ENCODE measurements at places on chromosomes 1 and 21.
A peak's percentile ranks its signal among the peaks of the same experiment; 100 is the strongest.

- DNase-seq = no peak
Measured at GRCh38 chr1:226560243-226560642, 11.7 kb downstream of the STUM start.

- no peak for DNase-seq
Measured at GRCh38 chr1:7531562-7532340, 239.3 kb upstream of the VAMP3 start.

DNA sequence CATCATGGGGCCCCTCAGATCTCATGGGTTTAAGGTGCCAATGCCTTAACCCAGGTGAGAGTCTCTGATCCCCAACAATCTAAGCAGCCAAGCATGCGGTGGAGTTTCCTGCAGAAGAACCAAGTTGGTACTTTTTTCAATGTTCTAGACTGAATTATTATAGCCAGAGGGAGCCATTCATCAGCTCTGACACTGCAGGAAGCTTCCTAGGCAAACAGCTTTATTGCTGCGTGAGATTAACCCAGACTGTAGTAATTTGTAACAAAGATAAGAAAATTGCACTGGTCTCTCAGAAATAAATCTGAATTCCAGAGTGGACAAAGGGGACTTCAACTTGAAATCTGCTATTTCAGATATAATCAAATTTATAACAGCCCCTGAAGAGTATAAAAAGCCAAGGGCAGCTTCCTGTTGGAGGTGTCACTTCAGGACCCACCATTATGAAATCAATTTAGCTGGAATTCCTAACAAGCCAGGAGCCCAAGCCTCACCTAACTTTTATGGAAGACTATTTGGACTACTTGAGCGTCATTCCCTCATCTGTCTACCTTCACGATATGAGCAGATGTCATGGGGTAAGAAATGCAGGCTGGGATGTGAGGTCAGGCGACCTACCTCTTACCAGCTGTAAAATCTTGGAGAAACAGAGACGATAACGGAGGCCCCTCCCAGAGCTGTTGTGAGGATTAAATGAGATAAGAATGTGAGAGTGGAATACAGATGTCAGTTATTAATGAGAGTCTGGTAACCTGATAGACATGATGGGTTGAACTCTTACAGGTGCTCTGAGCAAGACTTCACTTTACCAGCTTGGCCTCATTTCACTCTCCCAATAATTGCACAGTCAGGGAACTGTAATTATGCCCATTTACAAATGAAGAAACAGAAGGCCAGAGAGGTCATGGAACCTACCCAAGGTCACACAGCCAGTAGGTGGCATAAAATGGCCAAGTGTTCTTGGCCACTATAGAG is 135.1 kb downstream of the RRAGC start:
- no peak for DNase-seq

GRCh38 chr1:27621051-27621920 is 13.7 kb downstream of the FGR start:
- DNase-seq = no peak

- no peak for DNase-seq
Measured at GRCh38 chr1:81470275-81470674, 330.5 kb upstream of the ADGRL2 start.

DNA sequence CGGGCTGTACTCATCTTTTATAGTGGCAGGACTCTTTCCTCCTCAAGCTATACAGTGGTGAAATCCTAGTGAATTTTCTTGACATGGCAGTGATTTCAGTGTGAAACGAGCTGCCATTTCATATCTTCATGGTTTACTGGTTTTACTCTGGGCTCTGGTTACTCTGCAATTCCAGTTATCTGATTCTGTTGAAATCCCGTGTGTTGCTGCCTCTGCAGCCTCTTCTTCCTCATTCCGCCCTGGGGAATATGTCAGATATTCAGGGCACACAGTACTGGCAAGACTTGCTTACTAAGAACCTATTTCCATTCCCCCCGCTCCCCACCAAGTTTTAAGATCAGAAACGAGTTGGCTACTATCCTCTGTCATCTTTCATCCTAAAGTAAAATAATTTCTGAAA is 7.9 kb upstream of the OR2B11 start:
- no peak for DNase-seq

DNA sequence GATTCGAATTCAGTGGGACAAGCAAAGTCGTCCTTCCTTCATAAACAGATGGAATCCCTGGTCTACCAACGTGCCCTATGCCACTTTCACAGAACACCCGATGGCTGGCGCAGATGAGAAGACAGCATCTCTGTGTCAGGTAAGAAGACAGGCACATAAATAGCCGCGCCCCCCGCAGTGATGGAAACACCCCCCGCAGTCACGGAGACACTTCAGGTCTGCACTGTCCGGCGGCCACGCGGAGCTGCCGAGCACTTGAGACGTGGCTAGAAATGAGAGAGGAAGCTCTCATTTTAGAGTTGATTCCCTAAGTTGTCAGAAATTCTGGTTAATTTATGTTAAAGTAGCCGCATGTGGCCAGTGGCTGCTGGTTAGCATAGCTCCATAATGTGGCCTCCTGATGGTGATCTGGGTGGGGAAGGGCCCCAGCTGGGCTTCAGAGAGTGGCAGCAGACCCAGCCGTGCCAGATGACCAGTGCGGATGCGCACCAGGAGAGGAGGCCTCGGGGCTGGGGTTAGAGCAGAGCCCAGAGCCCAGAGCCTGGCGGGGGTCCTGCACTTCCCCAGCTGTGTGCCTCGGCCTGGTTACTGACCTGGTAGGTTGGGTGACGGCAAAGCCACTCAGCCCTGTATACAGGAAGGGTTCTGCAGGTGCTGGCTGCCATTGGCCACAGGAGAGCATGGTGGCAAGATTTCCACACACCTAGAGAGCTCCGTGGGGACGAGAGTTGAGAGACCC is 2.9 kb downstream of the TPRG1L start:
- no peak for DNase-seq

- DNase-seq = peak; percentile 60
Measured at GRCh38 chr1:209769171-209769904, 13.5 kb downstream of the TRAF3IP3 start.

- DNase-seq = no peak
Measured at GRCh38 chr1:91133248-91133647, 111.4 kb upstream of the ZNF644 start.

- DNase-seq = no peak
Measured at GRCh38 chr1:30648408-30649000, 74.9 kb downstream of the MATN1 start.

GRCh38 chr1:99176753-99177152 is 87.5 kb upstream of the PLPPR4 start:
- no peak for DNase-seq

- DNase-seq = no peak
Measured at GRCh38 chr1:8294170-8294697, 23.7 kb upstream of the SLC45A1 start.

DNA sequence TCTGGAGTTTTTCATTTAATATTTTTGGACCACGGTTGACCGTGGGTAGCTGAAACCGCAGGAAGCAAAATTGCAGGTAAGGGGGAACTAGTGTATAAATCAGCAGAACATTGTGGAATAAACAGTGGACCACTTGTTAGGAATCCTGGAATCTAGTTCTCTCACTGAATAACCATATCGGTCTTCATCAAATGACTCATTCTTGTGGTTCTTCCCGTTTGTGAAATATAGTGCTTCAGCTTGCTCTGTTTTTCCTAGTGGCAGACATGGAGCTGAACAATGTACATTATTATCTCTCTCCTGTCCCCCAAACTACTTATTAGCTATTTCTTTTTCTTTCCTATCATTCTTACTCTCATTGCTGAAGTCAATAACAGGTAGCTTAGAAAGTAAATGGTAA is 61.9 kb downstream of the HSPA13 start:
- DNase-seq = no peak

DNA sequence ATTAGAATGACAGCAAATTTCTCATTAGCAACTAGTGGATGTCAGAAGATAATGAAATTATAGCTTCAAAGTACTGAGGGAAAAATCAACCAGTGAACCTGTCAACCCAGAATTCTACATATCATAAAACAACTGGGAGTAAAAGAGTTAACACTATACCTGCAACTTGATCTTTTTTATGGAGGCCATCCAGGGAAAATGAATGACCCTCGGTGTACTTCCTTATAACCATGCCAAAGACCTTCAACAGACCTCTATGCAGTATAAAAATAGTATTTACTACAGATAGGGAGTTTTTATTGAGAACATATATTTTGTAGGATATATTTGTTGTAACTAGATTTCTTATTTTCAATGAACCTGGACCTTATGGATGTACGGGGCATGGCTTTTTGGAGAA is 392.5 kb upstream of the ZRANB2 start:
- no peak for DNase-seq

- DNase-seq = no peak
Measured at GRCh38 chr1:206430031-206430983, 40.0 kb upstream of the IKBKE start.

- DNase-seq = no peak
Measured at GRCh38 chr21:45332415-45332814, 44.7 kb upstream of the POFUT2 start.

DNA sequence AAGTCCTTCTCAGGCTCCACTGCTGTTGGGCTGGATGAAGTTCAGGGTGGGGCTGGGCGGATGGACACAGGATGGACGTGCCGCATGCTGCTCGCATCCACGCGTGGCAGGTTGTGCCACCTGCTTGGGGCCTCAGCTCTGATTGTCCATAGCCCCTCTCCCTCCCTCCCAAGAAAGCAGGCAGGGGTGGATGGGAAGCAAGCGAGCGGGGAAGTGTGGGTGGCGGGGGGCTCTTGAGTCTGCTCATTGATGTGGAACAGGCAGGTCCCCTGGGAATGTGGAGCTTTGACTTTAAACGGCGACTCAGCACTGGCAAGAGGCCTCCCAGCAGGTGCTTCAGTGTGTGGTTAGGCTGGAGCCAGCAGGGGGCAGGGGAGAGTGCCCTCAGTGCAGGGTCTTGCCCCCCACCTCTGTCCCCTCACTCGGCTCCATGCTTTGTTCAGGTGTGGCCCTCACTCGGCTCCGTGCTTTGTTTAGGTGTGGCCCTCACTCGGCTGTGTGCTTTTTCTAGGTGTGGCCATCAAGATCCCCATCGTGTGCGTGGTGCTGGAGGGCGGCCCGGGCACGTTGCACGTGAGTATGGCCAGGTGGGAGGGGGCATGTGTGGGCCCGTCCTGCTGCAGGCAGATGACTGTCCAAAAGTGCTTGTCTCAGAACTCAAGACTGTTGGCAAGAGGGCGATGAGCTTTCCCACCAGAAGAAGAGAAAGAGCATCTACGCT is 23.9 kb downstream of the TRPM2 start:
- DNase-seq = no peak

GRCh38 chr1:159089184-159089791 is 12.7 kb upstream of the AIM2 start:
- no peak for DNase-seq

- DNase-seq = no peak
Measured at GRCh38 chr1:234719454-234720251, 109.7 kb upstream of the IRF2BP2 start.

- DNase-seq = no peak
Measured at GRCh38 chr1:99849413-99849743, 783 bp upstream of the AGL start.
